ENCODE measurements at places on chromosomes 1 and 21.

DNA sequence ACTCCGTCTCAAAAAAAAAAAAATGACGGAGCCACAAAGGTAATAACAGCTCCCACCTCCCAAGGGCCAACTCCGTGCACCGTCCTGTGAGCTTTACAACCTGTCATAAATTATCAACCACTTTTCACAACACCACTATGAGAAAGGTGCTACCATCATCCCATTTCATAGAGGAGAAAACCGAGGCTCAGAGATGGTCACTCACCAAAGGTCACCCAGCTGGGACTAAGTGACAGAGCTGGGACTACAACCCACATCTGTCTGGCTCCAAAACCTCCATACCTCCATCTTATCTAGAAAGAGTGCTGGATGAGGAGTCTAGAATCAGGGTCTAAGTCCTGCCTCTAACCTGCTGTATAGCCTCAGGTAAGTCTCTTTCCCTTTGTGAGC is 43.6 kb upstream of the ECE1 start:
- DNase-seq = no peak

GRCh38 chr1:45326627-45327623 is at the start of gene HPDL:
HPDL (plus strand) TSS chr1:45326895; CDS start chr1:45327149, 254 bp downstream.
- peak; percentile 33 for DNase-seq

GRCh38 chr1:152347116-152347728 is 12.6 kb downstream of the FLG2 start:
- peak; percentile 35 for DNase-seq

GRCh38 chr1:12078938-12079861 is 16.1 kb downstream of the TNFRSF8 start:
- DNase-seq = no peak

GRCh38 chr21:36193200-36193599 is 36.6 kb downstream of the DOP1B start:
- peak; percentile 79 for DNase-seq

- DNase-seq = no peak
Observed at GRCh38 chr21:31386006-31386405, 41.9 kb upstream of the TIAM1 start.

- DNase-seq = no peak
Observed at GRCh38 chr1:235659186-235659771, 9.7 kb upstream of the GNG4 start.

DNA sequence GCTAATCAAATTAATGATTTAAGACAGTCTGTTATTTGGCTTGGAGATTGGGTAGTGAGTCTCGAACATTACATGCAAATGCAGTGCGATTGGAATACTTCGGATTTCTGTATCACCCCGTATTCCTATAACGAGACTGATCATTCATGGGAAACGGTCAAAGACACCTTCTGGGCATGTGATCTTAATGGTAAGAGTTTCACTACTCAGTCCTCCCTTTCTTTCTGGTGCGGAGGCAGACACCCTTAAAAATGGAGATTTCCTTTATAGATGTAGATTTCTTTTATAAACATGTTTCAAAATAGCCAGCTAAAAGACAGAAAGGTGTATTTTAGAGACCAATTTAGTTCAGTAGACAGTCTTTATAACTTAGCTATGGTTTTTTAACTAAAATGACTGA is 74.4 kb downstream of the HS2ST1 start:
- DNase-seq = no peak

DNA sequence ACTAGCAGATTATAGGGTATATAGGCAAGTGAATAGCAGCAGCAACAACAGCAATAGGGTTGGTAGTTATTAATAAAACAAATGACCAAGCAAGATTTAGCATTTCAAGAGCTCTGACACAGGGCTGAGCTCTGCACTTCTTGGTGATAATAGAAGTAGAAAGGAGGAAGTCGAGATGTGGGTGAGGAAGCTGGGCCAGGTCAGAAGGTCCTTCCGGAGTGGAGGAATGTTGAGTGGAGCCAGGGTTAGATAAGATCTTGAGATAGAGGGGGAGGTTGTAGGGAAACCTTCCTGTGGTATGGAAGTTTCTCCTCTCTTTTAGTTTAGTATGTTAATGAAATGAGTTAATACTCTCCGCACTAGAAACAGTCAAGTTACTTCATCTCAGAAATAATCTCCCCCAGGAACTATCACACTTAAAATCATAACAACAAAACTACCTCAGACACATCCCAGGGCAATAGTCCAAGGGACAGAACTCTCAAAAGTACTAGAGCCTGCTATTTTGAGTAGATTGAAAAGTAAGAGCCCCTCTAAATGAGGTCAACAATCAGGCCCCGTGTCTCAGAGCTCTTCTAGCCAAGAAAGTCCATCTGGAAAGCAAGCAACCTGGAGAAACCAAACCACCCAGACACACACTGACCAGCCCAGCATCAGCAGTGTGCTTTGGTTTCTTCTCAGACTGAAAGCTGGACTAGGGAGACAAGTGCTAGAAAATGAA is 45.4 kb upstream of the ATP1B1 start:
- no peak for DNase-seq

DNA sequence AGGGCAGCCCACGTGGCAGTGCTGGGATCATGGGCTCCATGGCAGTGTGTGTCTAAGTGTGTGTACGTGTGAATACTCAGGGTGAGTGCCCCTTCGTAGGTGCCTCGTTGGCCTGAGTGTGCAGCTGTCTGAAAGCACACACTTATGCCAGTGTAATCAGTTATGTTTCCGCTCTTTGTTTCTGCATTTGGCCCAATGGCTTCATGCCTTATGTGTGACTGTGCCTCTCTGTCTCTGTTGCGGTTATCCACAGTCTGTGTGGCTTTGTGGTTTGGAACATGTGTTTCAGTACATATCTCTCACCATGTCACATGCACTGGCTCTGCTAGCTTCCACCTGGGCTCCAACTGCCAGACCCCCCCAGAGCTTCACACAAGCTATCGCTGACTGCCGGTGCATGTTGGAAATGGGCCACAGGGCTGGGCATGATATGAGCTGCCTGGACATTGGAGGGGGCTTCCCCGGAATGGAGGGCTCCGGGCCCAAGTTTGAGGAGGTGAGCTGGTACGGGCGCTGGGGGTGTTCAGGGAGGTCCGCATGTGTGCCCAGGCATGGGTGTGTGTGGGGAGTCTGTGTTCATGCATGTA is 70.3 kb upstream of the TINAGL1 start:
- no peak for DNase-seq

- no peak for DNase-seq
Observed at GRCh38 chr21:45310459-45310858, 22.8 kb upstream of the POFUT2 start.

DNA sequence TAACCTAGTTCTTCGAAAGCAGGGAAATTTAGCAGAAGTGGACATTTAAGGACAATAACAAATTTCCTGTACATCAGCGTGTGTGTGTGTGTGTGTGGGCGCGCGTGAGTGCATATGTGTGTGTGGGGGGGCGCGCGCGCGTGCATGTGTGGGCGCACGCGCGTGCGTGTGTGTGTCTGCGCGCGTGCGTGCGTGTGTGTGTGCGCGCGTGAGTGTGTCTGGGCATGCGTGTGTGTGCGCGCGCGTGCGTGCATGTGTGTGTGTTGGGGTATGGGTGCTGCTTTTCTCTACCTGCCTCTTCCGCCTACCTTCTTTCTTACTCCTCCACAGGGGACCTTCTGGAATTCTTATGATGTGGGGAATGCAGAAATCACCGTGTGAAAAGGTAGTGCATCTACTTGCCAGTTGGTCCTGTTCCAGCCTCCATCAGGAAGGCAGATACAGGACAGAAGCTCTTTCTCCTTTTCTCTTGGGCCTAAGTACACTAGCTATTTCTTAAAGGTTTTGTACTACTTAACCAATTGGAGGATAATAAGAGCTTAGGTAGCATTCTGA is 165.4 kb upstream of the KCNK2 start:
- DNase-seq = no peak

GRCh38 chr1:37746806-37747205 is 18.1 kb downstream of the EPHA10 start:
- DNase-seq = no peak

GRCh38 chr21:38958323-38958705 is 152.6 kb downstream of the ETS2 start:
- DNase-seq = no peak
